ENCODE measurements at places on chromosomes 6 and 20. TPM values are rescaled to one million over a fixed set of nuclear protein-coding genes. Genes with fewer than 3 reads are reported as not detected.

GRCh38 chr6:166580076-166581050 lies 6.1 kb downstream of the RAMACL start:
- H3K4me3 ChIP-seq = no peak overlapping the region
- DNase-seq = no peak
- H3K27ac ChIP-seq = peak overlapping the region; percentile 80
- H3K36me3 ChIP-seq = peaks cover 6% of the 10 kb centered on the region
- H3K27me3 ChIP-seq = no peaks in the 10 kb centered on the region
- peaks cover 42% of the 10 kb centered on the region for H3K4me1 ChIP-seq

CFAP61 gene
- total RNA-seq = 0.71 TPM

HCK gene
- total RNA-seq = 4.9 TPM

TIAM2 gene
- total RNA-seq = 13.7 TPM

- H3K27me3 ChIP-seq = peaks cover 6% of the 10 kb centered on the region
- no peak for DNase-seq
- no peaks in the 10 kb centered on the region for H3K4me1 ChIP-seq
- H3K27ac ChIP-seq = no peak overlapping the region
These were observed 57.4 kb downstream of the ARHGAP40 start for GRCh38 chr20:38658879-38659596.

DNA sequence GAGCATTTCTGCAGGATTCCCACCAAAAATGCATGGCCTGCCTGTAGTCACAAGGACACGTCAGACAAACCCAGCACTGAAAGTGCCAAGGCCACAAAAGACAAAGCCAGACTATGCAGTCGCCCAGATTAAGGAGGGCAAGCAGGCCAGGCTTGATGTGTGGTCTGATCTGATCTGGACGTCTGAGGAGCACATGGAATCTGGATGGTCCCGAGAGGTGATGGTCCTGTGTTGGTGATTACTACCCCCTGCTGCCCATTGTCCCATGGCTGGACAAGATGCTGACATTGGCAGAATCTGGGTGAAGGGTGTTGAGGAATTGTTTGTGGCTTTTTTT lies 17.1 kb downstream of the NPEPL1 start:
- no peak overlapping the region for H3K27ac ChIP-seq
- H3K4me1 ChIP-seq = peaks cover 49% of the 10 kb centered on the region
- DNase-seq = peak; percentile 9
- H3K4me3 ChIP-seq = no peak overlapping the region
- H3K36me3 ChIP-seq = peaks cover 58% of the 10 kb centered on the region

PDE10A gene
- 9.0 TPM for total RNA-seq

DNA sequence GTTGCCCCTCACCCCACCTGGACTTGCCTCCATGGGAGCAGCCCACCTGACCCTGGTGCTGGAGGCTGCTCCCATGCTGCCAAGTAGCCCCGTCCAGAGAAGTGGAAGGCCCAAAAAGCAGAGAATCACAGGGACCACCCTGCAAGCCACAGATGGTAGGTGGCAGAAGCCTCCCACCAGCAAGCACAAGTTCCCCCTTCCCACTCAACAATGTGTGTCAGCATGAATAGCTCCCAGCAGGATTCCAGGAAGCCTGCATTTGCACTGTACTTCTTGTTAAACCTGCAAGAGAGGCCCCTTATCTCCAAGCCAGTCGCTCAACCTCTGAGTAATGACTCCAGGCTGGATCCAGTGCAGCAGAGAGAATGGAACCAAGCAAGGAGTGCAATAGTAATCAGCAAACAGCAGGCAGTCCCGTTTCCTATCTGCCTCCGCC lies 180.8 kb upstream of the CST7 start:
- H3K4me1 ChIP-seq = peaks cover 25% of the 10 kb centered on the region
- H3K4me3 ChIP-seq = no peak overlapping the region
- no peaks in the 10 kb centered on the region for H3K27me3 ChIP-seq
- no peak overlapping the region for H3K27ac ChIP-seq
- no peak for DNase-seq
- no peaks in the 10 kb centered on the region for H3K36me3 ChIP-seq

ANKRD66 gene
- 0.66 TPM for total RNA-seq

GRCh38 chr6:127550403-127550802 lies 26.6 kb upstream of the C6orf58 start:
- DNase-seq = no peak
- no peaks in the 10 kb centered on the region for H3K27me3 ChIP-seq
- H3K4me1 ChIP-seq = no peaks in the 10 kb centered on the region
- no peak overlapping the region for H3K4me3 ChIP-seq

- DNase-seq = peak; percentile 11
- no peaks in the 10 kb centered on the region for H3K27me3 ChIP-seq
- no peaks in the 10 kb centered on the region for H3K36me3 ChIP-seq
- H3K27ac ChIP-seq = no peak overlapping the region
- H3K4me3 ChIP-seq = no peak overlapping the region
These were observed 204.8 kb downstream of the TFAP2A start for GRCh38 chr6:10210052-10210451.

DNA sequence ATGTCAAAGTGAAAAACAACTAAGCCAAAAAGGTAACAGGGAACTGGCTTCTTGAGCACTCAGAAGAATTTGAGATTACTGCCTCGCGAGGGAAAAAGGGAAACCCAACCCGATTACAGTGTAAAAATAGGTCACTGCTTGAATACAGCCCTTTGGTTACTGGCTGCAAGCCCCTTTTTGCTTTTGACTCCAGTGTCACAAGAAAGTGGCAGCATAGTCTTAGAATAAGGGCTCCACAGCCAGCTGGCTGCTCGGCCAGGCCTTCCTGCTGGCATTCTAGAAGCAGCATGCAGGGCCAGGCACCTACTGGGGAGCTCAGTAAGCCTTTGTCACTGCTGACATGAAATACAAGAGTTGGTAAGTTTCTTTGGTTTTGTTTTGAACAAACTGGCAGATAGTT lies 83.0 kb downstream of the ZHX3 start:
- no peaks in the 10 kb centered on the region for H3K27me3 ChIP-seq
- H3K36me3 ChIP-seq = no peaks in the 10 kb centered on the region
- H3K4me1 ChIP-seq = peaks cover 8% of the 10 kb centered on the region
- no peak overlapping the region for H3K4me3 ChIP-seq
- H3K27ac ChIP-seq = no peak overlapping the region

Measured in muscle of leg (tissue), 16 donors.